CD4-positive, alpha-beta T cell treated with Interleukin-15 for 4 hours (primary cell): ENCODE measurements at places on chromosomes 6 and 20.

- DNase-seq, result no peak
Observed at GRCh38 chr6:134750669-134751068, 199.2 kb downstream of the ALDH8A1 start.

DNA sequence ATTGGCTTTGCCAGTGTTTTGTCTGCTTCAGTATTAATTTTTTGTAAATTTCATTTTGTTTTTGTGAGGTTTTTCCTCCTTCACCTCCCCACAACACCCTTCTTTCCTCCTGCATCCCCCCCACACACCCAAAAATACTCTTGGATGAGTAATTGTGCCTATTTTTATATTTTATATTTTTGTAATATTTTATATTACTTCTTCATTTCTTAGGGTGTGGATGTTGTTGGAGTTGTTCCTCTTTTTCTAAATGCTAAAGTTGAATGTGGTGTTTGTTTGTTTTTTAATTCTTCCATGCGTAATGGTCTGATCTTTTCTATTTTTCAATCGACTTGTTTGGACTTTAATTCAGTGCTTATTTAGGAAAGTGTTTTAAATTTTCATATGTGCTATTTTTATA, 420.5 kb upstream of the SOX4 start:
- no peak for DNase-seq

DNA sequence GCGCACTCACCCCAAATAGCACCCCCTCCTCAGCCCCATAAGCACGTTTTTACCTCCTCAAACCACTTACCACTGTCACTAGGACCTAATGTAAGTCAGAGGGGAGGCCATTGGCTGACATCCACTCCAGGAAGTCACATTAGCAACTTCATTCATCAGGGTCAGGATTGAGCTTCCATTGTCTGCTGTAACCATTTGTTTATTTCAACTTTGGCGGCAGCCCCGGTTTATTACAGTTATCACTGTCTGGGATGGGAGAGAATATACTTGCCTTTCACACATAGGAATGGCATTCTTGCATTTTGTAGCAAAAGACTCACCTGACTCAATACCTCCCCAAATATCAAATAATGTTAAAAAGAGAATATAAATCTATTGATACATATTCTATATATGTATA, 38.3 kb downstream of the MAFB start:
- DNase-seq, result no peak

- no peak for DNase-seq
Observed at GRCh38 chr20:4076671-4077070, 61.3 kb upstream of the RNF24 start.

GRCh38 chr6:133314947-133315346, 73.8 kb downstream of the EYA4 start:
- DNase-seq, result no peak

DNA sequence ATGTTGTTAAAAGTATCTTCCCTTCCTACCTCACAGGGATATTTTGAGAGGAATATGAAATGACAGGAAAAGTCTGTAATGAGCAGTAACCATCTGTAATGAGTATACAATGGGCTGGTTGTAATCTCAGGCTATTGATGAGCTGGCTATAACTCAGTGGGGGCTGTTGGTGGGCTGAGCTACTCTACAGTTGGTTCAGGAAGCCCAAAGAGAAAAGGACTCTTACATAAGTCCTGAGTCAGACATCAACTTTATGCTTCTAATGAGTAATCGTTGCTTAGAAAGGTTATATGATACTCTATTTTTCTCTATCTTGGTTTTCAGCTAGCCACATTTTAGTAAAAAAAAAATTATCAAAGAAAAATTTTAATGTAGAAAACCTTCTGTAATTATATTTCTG, 26.4 kb downstream of the ZNF391 start:
- DNase-seq, result no peak

DNA sequence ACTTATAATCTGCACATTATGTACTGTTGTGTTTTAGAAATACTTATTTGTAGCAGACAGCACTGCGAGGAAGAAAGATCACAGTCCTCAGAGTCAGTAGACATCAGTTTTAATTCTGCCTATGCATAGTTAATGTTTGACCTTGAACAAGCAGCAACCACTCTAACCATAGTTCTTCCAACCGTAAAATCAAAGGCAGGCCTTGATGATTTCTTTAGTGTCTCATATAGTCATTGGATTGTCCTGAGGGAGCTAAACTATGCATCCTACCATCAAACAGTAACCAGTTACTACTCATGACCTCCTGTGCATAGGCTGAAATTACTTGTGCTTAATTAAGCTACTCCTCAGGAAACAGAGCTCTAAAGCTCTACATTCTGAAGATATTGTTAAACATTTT, 294.8 kb upstream of the STXBP5 start:
- no peak for DNase-seq

GRCh38 chr6:22362361-22362760, 65.5 kb upstream of the PRL start:
- DNase-seq, result no peak

GRCh38 chr6:167795321-167795811, 31.3 kb upstream of the AFDN start:
- DNase-seq, result no peak
